ENCODE measurements at places on chromosomes 4 and X.

- DNase-seq, result no peak
These were observed 28.7 kb downstream of the TMPRSS11A start for GRCh38 chr4:67934628-67935027.

DNA sequence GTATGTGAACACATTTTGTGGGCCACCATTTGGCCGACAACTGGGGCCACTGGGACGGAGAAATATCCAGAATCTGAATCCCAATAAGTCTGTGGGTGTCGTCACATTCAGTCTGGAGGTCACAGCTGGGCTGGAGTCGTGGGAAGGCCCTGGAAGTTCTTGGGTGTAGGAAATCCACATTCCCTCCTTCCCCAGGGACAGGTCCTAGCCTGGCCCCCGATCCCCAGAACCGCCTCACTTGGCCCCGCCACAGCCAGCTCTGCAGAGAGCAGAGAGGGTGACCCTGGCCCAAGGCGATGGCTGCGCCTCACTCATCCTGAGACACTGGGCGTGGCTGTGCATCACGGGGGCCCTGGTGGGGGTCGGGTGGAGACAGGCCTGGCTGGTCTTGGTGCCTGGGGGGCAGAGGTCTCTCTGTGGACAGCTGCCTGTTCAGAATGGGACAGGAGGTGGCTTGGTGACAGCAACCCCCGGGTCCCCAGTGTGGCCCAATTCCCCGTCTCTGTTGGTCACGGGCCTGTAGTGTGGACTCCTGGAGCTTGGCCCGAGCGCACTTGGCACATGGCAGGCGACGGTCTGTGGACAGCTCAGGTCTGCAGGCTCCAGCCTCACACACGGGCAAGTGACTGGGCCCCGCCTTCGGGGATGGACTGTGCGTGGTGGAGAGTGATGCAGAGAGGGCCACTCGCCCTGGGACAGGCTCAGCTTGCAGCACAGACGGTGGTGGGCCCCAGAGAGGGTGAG is 16.4 kb downstream of the DOK7 start:
- DNase-seq, result no peak

DNA sequence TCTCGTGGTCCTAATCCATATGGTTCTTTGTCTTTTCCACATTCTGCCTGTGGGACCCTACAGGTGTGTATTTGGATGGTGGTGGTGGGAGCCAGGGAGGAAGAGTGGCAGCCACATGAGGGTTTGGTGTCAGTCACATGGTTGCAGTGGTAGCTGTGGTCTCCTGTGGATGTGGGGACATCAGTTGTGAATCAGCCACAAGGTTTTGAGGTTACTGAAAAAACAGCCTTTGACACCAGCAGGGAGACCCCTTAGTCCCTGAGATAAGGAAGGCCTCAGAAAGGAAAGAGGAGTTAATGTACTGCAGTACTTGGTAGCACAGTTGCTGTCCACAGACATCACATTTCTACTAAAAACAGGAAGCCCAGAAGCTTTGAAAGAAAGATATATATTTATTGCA is 15.8 kb upstream of the GAGE10 start:
- DNase-seq, result no peak

DNA sequence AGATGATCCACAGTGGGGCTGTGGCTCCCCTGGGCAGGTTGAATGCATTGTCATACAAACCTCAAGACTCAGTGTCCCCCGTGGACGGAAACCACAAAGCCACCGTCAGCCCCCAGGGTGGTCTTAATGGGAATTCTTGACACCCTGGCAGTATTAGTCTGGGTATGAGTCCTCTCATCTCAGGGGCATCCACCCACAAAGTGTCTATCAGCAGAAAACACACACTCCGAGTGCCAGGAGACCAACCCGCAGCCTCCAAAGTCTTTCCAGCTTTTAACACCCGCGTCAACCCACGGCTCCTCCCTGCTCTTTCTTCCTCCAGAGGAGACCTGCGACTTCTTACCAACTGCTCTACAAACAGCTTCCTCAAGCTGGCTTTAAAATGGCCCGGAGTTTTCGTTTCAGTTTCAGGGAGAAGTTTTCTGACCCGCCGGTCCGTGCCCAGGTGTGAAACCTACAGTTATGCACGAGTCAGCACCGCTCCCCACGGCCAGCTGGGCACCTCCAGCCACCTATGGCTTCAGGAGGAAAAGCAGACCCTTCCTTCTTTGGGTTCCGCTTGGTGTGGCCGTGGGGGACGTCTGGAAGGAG is 14.4 kb upstream of the ASMTL start:
- DNase-seq, result no peak

All from HuH-7.5 (cell line).